ENCODE measurements at places on chromosomes 13 and 19.

DNA sequence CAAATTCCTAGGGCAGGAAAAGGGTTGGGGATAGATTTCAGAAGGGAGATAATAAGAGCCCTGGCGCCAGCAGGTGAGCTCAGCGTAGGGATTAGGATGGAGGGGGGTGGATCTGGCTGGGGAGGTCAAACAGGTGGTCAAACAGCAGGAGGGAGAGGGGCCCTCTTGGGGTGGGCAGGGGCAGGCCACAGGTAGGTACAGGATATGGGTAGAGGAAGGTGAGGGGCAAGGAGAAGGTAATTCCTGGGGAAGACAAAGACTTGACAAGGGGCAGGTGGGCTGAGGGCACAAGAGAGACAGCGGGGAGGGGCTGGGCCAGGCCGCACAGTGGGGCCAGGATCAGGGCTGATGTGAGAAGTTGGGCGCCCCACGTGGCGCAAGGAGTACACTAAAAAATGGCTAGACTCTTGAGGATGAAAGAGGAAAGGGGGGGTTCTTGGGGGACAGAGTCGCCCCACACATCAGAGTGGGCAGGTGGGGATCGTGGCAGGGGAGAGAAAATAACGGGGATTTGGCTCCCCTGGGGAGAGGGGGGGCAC lies 713 bp downstream of the KRI1 start:
- peak; percentile 37 for DNase-seq

- no peak for DNase-seq
Observed at GRCh38 chr19:6076675-6077463, 33.4 kb downstream of the RFX2 start.

- DNase-seq: no peak
Observed at GRCh38 chr19:7213628-7214323, 80.4 kb downstream of the INSR start.

GRCh38 chr13:33865945-33866344 lies 48.0 kb downstream of the RFC3 start:
- DNase-seq: no peak

DNA sequence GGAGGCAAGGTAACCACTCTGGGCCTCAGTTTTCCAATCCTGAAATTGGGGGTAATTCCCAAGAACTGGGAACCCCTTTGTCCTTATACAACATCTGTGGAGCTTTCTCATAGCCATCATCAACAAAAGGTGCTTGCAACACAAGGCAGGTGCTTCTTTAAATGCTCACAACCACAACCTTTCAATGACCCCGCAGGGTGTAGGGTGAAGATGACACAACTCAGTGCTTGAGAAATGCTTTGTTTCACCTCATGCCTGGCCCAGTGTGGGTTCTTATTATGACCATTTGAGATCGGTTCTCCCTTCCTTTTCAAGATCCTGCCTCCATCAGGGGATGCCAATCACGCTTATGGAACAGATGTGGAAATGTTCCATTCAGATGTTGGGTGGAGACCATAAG lies 8.4 kb downstream of the WIZ start:
- no peak for DNase-seq

GRCh38 chr13:40181203-40181845 lies 485.1 kb downstream of the FOXO1 start:
- DNase-seq: no peak

DNA sequence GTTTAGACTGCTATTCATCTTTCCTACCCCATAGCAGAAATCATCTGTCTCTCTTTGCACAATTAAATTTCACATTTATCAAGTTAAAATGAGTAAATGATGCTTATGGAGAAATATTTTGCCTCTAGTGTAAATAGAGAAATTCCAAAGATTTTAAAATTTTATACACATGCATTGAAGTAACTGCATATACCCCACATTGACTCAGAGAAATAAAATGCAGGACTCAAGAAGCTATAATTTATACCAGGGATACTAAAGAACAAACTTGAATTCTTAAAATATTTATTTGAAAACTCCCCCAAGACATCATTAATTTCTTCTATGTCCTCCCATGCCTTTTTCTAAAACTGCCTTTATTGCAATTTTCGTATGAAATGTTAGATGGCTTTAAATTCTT lies 165.8 kb downstream of the DIAPH3 start:
- no peak for DNase-seq

- DNase-seq: no peak
Observed at GRCh38 chr19:45824041-45824471, 8.9 kb upstream of the RSPH6A start.

DNA sequence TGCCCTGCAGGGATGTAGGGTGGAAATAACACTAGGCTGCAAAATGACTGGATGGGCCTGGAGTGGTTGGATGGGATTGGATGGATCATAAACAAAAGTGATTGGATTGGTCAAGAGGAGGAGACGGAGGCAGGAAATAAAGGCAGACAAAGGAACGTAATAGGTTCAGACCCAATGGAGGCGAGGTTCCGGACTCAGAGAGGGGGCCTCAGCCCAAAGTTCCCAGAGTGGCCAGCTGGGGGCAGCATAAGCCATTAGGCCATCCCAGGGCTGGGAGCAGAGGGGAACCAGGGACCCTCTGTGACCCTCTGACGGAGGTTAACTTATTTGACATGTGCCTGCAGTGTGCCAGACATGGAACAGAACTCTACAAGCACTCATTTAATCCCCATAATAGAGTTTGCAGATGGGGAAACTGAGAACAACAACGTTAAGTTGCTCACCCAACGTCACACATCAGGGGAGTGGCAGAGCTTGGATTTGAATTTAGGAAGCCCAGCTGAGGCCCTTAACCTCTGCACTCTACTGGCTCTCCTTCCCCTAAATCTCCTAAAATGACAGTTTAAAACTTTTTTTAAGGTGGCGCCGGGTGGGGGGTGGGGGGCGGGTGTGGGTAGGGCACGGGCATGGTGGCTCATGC lies 15.3 kb upstream of the MAP1S start:
- DNase-seq: peak; percentile 81

DNA sequence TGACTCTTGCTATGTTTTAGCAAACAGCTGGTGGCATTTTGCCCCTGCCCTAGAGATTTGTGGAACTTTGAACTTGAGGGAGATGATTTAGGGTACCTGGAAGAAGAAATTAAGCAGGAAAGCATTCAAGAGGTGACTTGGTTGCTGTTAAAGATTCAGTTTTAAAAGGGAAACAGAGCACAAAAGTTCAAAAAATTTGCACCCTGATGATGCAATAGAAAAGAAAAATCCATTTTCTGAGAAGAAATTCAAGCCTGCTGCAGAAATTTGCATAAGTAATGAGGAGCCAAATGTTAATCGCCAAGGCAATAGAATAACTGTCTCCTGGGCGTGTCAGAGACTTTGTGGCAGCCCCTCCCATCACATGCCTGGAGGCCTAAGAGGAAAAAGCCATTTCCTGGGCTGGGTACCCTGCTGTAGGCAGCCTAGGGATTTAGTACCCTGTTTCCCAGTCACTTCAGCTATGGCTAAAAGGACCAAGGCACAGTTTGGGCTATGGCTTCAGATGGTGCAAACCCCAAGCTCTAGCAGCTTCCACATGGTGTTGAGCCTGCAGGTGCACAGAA lies 958.5 kb upstream of the MIR17HG start:
- no peak for DNase-seq

DNA sequence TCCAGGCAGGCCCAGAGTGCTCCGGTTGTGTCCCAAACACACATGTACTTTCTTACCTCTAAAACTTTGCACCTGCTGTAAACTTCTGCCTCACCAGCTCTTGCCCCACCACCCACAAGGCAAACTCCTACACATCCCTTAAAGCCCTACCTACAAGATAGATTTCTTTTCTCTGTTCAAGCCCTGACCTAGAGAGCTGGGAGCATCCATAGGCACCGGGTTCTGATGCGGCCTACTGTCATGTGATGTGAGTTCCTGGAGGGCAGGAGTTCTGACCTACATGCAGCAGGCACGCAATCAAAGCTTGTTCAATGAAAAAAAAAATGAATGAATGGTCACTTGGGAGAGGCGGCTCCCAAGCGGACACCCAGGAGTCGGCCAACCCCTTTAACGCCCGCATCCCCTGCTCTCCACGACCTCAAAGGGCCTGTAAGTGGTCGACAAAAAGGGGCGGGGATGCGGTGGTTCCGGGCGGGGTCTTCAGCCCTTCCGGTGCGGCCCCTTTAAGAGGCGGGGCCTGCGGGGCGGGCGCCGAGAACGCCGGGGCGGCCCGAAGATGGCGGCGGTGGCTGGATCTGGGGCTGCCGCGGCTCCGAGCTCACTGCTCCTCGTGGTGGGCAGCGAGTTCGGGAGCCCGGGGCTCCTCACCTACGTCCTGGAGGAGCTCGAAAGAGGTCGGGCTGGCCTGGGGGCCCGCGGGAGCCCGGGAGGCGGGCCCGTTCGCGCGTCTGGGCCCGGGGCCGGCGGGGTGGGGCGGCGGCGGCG lies at the start of gene MAP1S:
TSS of gene MAP1S (plus strand) at position 534 of the 765 bp plus-strand sequence. CDS start at position 557, 23 bp downstream.
- DNase-seq: peak; percentile 92

Data from HAP-1 (cell line).